Left lung (tissue), 14 donors: ENCODE measurements at places on chromosomes 2 and 18. TPM values are rescaled to one million over a fixed set of nuclear protein-coding genes. Genes with fewer than 3 reads are reported as not detected.

DNA sequence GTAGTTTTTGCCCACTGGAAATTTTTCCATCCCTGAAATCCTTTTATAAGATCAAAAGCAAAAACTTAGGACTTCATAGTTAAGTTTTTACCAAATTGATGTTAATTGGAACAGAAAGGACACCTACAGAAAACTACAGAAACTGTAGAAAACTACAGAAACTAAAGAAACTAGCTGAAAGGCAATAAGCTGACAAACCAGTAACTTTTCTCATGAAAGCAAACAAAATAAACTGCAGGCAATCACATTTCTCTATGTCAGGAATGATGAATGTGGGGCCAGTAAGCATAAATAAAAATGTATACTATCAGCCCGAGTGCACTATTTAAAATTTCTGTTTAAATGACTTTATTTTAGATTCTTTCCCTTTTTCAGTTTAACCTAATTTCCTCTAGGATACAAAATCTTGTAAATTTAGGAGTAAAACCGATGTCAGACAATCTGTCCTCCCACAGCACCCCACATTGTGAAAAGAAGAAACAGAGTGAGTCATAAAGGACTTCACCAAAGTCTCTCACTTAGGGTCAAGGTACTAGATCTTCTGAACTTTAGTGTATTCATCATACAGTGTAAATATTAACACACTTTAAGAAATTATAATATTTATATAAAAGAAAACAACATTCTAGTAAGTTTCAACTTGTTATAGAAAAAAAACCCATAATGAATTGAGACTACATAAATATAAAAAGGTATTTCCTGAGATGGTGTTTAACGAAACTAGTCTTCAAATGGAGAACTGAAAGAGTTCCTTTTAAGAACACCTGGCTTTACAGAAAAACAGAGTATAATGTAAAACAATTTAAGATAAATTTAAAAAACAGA, 46.6 kb downstream of the USP40 start:
- DNase-seq, result no peak

DNA sequence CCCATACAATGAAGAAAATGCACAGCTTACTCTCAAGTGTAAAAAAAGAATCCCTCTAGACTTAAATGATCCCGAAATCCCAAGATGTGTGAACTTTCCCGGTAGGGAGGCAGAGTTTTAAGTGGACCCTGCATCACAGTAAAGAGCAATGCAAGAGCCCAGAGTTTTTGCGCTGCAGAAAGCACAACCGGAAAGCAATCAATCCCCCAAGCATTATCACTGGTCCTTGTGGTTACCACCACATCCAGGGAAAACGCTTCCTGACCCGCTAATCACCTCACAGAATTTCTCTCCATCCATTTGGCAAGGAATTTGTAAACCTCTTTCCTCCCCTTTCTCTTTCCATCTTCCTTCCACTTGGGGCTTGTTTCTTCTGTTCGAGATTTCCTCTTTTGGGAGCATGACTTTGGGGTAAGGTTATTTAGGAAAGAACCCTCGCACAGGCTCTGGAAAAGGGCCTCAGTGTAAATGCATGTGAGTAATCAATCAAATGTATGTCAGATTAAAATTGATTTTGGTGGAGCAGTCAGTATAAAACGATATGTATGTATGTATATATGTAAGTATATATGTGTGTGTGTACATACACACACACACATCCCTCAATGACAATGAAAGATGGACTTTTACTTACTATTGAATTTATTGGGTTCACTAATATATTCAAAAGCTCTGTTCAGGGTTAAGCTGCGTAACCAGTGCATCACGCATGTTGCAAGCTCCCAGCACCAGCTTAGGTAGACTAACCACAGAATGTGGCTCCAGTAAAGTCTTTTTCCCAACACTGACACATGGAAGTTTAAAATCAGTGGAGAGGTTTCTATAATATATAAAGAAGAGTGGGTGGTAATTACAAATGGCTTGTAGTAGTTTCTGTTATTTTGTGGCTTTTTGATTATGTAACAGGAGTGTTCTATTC, 1.6 kb downstream of the PLCL1 start:
- DNase-seq, result no peak

Gene LYPD6B
- total RNA-seq, result 0.81 TPM

GRCh38 chr2:24970483-24971285, 1.1 kb downstream of the DNAJC27 start:
- no peak for DNase-seq

Gene SERPINB7
- total RNA-seq, result 0.24 TPM

GRCh38 chr2:196244966-196245365, 73.6 kb upstream of the STK17B start:
- DNase-seq, result no peak

Gene GPBAR1
- total RNA-seq, result 1.7 TPM
